ENCODE measurements at places on chromosomes 2 and 18.

DNA sequence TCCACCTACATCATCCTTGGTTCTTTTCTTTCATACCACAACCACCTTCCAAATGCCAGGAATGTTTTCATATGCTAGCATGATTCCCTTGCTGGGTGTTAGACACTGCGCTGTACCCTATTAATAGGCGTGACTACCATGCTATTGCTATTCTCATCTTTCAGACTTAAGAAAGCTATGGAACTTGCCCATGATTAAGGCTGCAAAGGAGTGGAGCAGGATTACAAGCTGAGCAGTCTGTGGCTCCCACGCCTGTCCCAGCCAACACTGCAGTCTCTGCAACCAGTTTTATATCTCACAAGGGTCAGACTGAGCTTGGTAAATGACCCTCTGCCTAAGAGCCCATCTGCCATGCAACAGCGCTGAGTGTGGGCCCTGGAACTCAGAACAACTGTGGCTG lies 285.7 kb upstream of the POU3F3 start:
- DNase-seq: no peak

GRCh38 chr18:24922491-24922890 lies 429.5 kb downstream of the ZNF521 start:
- no peak for DNase-seq

GRCh38 chr2:32947484-32948143 lies 861 bp downstream of the LTBP1 start:
- peak; percentile 35 for DNase-seq

GRCh38 chr2:23497063-23497462 lies 112.1 kb downstream of the KLHL29 start:
- no peak for DNase-seq

- DNase-seq: no peak
Observed at GRCh38 chr2:85718885-85719492, 24.8 kb downstream of the GNLY start.

GRCh38 chr2:236998236-236998635 lies 87.5 kb upstream of the COPS8 start:
- no peak for DNase-seq

DNA sequence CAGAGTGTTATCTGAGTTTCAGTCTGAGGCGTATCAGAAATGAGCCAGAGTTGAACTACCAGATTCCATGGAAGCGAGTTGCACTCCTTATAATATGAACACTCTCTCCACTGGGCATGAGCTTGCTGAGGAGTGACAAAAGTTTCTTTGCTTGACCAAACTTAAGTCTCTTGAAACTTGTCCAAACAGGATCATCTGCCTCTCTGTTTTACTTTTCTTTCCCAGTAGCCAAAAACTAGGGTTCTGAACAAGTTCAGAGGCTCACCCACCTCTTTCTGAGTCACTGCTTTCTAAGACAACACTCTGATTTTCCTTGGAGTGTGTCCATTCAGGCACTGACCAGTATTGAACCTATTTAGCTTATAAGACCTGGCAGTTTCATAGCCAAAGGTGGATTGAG lies 233.2 kb upstream of the TCF4 start:
- DNase-seq: no peak

DNA sequence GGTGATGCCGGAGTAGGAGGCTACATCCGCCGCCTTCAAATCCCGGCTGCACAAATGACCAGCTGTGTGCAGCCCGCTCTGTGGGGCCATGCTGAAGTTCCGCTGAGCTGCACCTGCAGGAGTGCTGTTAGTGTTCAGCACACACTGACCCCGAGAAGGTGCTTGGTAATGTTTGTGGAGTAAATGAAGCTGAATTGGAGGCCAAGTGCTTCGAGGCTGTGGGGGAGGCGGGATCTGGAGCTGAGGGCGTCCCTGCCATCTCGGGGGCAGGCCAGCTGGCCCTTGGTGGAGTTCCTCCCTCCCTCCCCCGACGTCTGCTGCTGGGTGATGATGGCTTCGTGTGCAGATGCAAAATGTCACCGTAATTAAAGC lies 23.2 kb downstream of the KCNF1 start:
- DNase-seq: no peak

GRCh38 chr2:73256618-73256922 lies 22.5 kb downstream of the CCT7 start:
- no peak for DNase-seq

- DNase-seq: no peak
Observed at GRCh38 chr18:58015065-58015780, 28.8 kb upstream of the NEDD4L start.

GRCh38 chr2:20676353-20677215 lies 9.6 kb downstream of the GDF7 start:
- no peak for DNase-seq

- no peak for DNase-seq
Observed at GRCh38 chr2:176784633-176785200, 427.9 kb upstream of the HNRNPA3 start.

DNA sequence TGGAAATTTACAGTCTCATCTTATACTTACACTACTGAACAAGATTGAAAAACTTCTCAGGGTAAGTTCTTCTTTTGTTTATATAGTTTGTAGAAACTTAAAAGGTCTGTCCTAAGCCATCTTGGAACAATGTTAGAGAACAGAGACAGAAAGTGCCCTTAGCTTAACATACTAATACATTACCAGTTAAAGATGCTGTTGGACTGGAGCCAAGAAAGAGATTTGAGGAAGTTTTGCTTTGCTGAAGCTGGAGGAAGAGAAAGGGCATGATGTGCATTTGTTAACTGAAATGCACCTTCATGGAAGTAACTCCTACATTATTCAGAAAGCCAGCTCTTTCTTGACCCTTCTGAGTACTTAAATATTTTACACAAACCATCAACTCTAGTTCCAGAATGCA lies 66.5 kb upstream of the TNFRSF11A start:
- no peak for DNase-seq

- DNase-seq: no peak
Observed at GRCh38 chr2:156541229-156541628, 105.0 kb downstream of the GPD2 start.

GRCh38 chr2:50582164-50582563 lies 449.8 kb downstream of the NRXN1 start:
- DNase-seq: no peak

GRCh38 chr18:10286580-10287150 lies 167.8 kb upstream of the APCDD1 start:
- no peak for DNase-seq

- no peak for DNase-seq
Observed at GRCh38 chr2:98091738-98092137, 4.8 kb downstream of the VWA3B start.

DNA sequence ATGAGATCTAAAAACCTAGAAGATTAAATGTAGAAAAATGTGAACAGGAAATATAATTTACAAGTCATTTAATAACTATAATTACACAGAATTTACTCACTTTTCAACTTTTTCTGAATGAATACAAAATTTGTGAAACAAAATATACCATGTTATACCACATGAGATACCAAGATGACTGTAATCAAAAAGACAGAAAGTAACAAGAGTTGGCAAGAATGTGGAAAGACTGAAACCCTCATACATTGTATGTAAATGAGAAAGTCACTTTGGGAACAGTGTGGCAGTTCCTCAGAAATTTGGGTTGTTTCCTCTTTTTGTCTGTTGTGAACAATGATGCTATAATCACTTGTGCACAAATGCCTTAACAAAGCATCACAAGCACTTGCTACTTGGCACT lies 145.4 kb upstream of the ZNF804A start:
- no peak for DNase-seq

- no peak for DNase-seq
Observed at GRCh38 chr2:235606004-235606715, 112.3 kb downstream of the AGAP1 start.

GRCh38 chr2:212919238-212919637 lies 232.2 kb downstream of the IKZF2 start:
- no peak for DNase-seq

- no peak for DNase-seq
Observed at GRCh38 chr2:167136879-167137596, 248.8 kb downstream of the XIRP2 start.

GRCh38 chr2:206105541-206105940 lies 19.6 kb upstream of the INO80D start:
- no peak for DNase-seq

DNA sequence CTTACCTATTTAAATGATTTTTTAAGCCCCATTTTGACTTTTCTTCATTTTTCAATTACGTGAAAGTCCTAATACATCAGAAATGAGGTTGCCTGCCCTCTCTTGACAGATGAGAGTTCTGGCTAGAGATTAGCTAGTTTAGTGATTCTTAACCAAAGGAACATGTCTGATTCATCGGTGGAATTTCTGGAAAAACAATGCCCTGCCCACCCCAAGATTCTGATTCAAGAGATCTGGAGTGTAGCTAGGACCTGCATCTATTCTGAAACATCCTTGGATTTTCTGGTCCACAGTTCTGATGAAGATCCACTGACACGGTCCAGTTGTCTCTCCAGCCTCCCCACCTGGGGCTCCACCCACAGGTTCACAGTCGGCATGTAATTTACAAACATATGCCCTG lies 111.2 kb downstream of the KLF7 start:
- DNase-seq: no peak

- DNase-seq: no peak
Observed at GRCh38 chr2:216215658-216216390, 106.7 kb downstream of the XRCC5 start.

GRCh38 chr2:169069341-169069740 lies at the start of gene DHRS9:
Gene DHRS9, plus strand, starts transcription at chr2:169069563. Its CDS starts 12,019 bp downstream, at chr2:169081582.
- DNase-seq: no peak

GRCh38 chr2:201223089-201224073 lies 37.0 kb upstream of the CASP8 start:
- DNase-seq: no peak

GRCh38 chr2:163852616-163853015 lies 116.8 kb upstream of the FIGN start:
- no peak for DNase-seq

GRCh38 chr18:26696308-26696707 lies 148.0 kb upstream of the KCTD1 start:
- DNase-seq: no peak

- DNase-seq: no peak
Observed at GRCh38 chr2:100857915-100858314, 38.0 kb downstream of the NPAS2 start.

GRCh38 chr2:64114063-64114911 lies 29.9 kb downstream of the PELI1 start:
- no peak for DNase-seq

DNA sequence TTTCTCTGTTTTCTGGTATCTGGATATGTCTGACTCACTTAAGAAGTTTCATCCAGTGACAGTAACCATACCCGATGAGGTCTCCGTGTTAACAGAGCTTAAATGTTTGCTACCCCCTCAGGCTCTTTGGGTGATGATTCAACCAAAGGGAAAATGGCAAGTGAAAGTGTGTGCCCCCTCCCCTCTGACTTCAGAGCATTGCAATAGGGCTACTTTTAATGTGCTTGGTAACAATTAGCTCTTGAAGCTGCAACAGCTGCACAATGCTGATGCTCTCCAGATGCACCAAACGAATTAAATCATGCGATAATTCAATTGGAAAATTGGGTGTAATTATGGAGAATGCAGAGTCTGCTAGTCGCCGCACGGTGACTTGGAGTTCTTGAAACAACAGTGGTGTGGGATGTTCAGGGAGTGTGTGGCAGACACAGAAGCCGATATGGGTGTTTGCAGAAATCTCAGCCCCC lies 270.7 kb downstream of the ALK start:
- no peak for DNase-seq

- no peak for DNase-seq
Observed at GRCh38 chr2:171630812-171631626, 56.2 kb upstream of the DYNC1I2 start.

- no peak for DNase-seq
Observed at GRCh38 chr2:57868619-57869139, 177.9 kb upstream of the VRK2 start.

- DNase-seq: no peak
Observed at GRCh38 chr2:101956465-101957438, 35.0 kb upstream of the IL1R2 start.

- no peak for DNase-seq
Observed at GRCh38 chr2:34729845-34730244, 1130.7 kb upstream of the FAM98A start.

GRCh38 chr2:204692790-204693189 lies 147.5 kb downstream of the PARD3B start:
- DNase-seq: no peak

- no peak for DNase-seq
Observed at GRCh38 chr2:182088681-182089320, 103.1 kb downstream of the PPP1R1C start.

GRCh38 chr18:58698701-58699193 lies 27.5 kb downstream of the MALT1 start:
- DNase-seq: no peak

GRCh38 chr2:30611583-30611982 lies 164.5 kb downstream of the LCLAT1 start:
- peak; percentile 25 for DNase-seq

GRCh38 chr18:13562494-13563029 lies 163.8 kb downstream of the FAM210A start:
- DNase-seq: peak; percentile 46

GRCh38 chr18:65372904-65373303 lies 377.9 kb upstream of the CDH7 start:
- DNase-seq: no peak

DNA sequence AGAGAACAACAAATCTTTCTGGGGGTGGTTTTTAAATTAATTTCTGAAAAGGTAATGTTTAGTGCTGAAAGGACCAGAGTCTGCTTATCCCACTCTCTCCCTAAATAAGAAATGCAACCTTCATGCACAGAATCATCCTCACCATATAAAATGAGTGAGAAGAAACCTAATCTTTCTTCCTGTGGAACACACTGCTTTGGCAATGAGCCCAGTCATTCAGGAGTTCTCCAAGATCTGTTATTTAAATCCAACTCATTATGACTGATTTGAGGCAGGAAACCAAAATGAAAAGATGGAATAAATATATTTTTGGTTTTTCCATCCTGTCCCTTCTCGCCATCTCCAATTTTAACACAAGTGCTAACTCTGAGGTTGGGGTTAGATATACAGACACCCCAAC lies 228.3 kb downstream of the SRBD1 start:
- no peak for DNase-seq

DNA sequence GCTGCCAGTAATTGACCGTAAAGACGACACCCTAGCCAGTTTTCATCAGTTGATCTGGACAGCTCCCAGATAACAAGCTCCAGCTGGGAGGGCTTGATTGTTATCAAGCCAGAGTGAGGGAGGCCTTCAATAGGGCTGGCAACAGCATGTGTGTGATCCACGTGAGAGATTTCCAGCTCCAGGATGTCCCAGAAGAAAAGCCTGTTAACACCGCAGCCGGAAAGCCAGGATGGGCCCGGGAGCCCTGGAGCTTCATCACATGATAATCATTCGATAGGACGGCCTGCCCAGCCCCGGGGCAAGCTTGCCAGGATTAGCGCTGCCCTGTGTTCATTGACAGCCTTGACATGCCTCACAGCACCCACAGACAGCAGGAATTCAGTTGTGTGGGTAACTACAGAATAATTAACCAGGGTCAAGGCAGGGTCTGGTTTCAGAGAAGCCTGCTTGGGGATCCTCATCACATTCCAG lies 182.5 kb downstream of the C1D start:
- no peak for DNase-seq

GRCh38 chr2:113818382-113818951 lies 62.0 kb upstream of the SLC35F5 start:
- peak; percentile 33 for DNase-seq
